ENCODE measurements at places on chromosomes 1 and 21. TPM values are rescaled to one million over a fixed set of nuclear protein-coding genes. Genes with fewer than 3 reads are reported as not detected.

DNA sequence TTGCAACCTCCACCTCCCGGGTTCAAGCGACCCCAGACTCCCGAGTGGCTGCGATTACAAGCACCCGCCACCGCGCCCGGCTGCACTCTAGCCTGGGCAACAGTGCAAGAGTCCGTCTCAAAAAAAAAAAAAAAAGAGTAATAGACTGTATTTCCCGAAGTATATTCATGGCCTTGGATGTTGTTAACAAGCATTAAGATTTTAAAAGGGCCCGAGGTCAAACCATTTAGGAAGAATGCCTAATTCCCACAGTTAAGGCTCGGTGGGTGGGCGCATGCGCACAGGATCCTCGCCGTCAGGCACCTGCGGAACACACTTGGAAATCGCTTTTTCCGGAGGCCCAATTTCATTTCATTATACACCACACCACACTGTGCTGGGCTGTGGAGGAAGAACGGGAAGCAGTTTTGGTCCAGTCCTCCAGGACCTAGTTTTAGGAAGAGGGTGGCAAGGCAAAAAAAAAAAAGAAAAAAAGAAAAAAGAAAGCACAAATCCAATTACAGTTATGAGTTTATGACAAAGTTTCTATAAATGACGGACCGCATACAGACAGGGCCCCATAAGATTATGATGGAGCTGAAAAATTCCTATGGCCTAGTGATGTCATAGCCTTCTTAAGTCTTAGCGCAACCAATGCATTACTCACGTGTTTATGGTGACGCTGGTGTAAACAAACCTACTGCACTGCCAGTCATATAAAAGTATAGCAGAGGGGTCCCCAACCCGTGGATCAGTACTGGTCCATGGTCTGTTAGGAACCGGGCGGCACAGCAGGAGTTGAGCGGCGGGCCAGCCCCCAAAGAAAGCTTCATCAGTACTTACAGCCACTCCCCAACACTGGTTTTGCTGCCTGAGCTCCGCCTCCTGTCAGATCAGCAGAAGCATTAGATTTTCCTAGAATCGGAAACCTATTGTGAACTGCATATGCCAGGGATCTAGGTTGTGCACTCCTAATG, 38.2 kb downstream of the H3-3A start:
- peaks cover 25% of the 10 kb centered on the region for H3K4me1 ChIP-seq
- H3K27ac ChIP-seq = peak overlapping the region; percentile 23
- peak overlapping the region; percentile 39 for H3K4me3 ChIP-seq

- no peak overlapping the region for H3K4me3 ChIP-seq
- H3K27ac ChIP-seq = no peak overlapping the region
- no peaks in the 10 kb centered on the region for H3K27me3 ChIP-seq
- no peaks in the 10 kb centered on the region for H3K36me3 ChIP-seq
- DNase-seq = no peak
Observed at GRCh38 chr1:209484429-209484828, 99.1 kb upstream of the CAMK1G start.

GRCh38 chr1:94816030-94816429, 4.1 kb upstream of the SLC44A3 start:
- H3K4me1 ChIP-seq = peaks cover 3% of the 10 kb centered on the region
- DNase-seq = no peak
- no peak overlapping the region for H3K4me3 ChIP-seq
- H3K27ac ChIP-seq = no peak overlapping the region
- no peaks in the 10 kb centered on the region for H3K36me3 ChIP-seq

- no peak for DNase-seq
- H3K4me1 ChIP-seq = no peaks in the 10 kb centered on the region
- no peaks in the 10 kb centered on the region for H3K27me3 ChIP-seq
- H3K27ac ChIP-seq = no peak overlapping the region
- H3K4me3 ChIP-seq = no peak overlapping the region
- no peaks in the 10 kb centered on the region for H3K36me3 ChIP-seq
Observed at GRCh38 chr1:222028116-222028515, 286.2 kb upstream of the DUSP10 start.

- H3K4me1 ChIP-seq = peaks cover 37% of the 10 kb centered on the region
- peak within 1 kb of the TSS; percentile 94 for H3K4me3 ChIP-seq
Observed at GRCh38 chr1:6624710-6625583, at the start of gene THAP3. TSS of gene THAP3 (plus strand) at chr1:6624868. CDS start at chr1:6625219, 351 bp downstream.

DNA sequence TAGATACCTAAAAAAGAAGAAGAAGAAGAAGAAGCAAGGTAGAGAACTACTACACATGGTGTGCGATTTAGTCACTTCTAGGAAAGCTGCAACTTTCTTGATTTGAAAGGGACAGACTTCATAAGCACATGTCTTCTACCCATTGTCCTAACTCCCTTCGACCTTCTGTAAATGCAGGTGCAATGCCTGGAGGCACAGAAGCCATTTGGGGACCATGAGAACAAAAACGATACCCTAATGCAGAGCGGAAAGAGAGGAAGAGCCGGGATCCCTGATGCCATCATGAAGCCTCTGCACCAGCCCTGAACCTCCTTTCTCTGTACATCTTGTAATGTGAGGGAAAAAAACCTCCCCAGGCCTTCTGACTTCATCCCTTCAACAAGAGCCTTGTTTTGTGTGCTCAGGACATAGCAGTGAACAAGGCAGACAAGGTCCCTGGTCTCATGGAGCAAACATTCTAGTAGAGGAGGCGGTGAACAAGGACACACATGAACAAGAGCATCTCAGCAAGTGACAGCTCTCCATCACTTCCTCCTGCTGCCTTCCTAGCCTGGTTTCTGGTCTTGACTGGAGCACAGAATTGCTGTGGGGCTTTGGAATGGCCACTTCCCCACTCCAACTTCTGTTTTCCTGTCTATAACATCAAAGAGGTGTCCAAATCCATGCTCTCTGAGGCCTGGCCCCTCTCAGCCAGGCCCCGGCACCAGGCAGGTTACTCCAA, 5.5 kb upstream of the LAPTM5 start:
- peaks cover 43% of the 10 kb centered on the region for H3K4me1 ChIP-seq
- no peak overlapping the region for H3K4me3 ChIP-seq
- H3K27ac ChIP-seq = peak overlapping the region; percentile 44
- H3K36me3 ChIP-seq = no peaks in the 10 kb centered on the region

- H3K4me1 ChIP-seq = peaks cover 15% of the 10 kb centered on the region
- H3K4me3 ChIP-seq = no peak overlapping the region
- no peaks in the 10 kb centered on the region for H3K27me3 ChIP-seq
- H3K36me3 ChIP-seq = no peaks in the 10 kb centered on the region
Observed at GRCh38 chr1:153792631-153793041, 17.4 kb downstream of the SLC27A3 start.

Gene OR6K3
- total RNA-seq = not detected
